KG1 (cell line): ENCODE measurements at places on chromosomes 12 and 14.
A peak's percentile ranks its signal among the peaks of the same experiment; 100 is the strongest.

DNA sequence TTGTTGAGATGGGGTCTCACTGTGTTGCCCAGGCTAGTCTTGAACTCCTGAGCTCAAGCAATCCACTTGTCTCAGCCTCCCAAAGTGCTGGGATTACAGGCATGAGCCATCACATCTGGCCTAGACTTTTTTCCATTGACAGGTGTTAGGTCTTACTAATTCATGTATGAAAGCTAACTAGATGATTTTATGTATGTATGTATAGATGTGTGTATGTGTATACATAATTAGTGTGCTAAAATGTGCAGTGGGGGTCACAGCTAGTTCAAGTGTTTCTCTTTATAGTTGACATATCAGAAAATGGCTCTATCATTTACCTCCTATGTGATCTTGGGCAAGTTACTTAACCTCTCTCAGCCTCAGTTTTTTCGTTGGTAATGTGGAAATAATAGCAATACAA lies 23.5 kb downstream of the UNC79 start:
- no peak for DNase-seq

- no peak for DNase-seq
These were observed 22.1 kb downstream of the EIF5 start for GRCh38 chr14:103356024-103356682.

- no peak for DNase-seq
These were observed 2.0 kb downstream of the NFKBIA start for GRCh38 chr14:35402323-35403113.

GRCh38 chr12:127964717-127965116 lies 302.3 kb upstream of the TMEM132C start:
- DNase-seq: no peak

DNA sequence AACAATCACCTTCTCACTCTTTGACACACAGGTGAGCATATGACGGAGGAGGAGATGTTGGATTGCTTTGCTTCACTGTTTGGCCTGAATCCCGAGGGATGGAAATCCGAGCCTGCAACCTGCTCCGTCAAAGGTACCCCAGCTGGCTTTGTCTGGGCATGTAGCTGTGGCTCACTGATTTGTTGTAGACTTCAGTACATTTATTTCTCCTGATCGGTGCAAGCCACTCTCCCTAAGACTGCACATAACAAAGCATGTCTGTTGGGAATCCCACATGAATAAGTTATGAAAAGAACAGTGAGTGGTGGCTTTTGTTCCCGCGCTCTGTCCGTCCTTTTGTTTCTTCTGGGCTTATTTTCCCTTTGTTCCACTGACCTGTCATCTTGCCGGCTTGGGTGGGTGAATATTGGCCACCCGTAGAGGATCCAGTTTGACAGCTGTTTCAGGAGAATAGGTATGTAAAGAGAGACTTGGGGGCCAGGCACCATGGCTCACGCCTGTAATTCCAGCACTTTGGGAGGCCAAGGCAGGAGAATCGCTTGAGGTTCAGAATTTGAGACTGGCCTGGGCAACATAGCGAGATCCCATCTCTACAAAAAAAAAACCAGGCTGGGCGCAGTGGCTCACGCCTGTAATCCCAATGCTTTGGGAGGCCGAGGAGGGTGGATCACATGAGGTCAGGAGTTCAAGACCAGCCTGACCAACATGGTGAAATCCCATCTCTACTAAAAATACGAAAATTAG lies 20.0 kb upstream of the BCL7A start:
- no peak for DNase-seq

- peak; percentile 6 for DNase-seq
These were observed 629 bp downstream of the PRDM4 start for GRCh38 chr12:107760207-107760808.

GRCh38 chr12:57620245-57620935 lies 9.2 kb downstream of the ARHGEF25 start:
- no peak for DNase-seq

GRCh38 chr12:78208092-78208491 lies 377.4 kb downstream of the NAV3 start:
- no peak for DNase-seq

GRCh38 chr14:50725761-50726160 lies 57.7 kb upstream of the SAV1 start:
- DNase-seq: no peak

- DNase-seq: no peak
These were observed 9.3 kb upstream of the TMEM106C start for GRCh38 chr12:47954058-47954457.

DNA sequence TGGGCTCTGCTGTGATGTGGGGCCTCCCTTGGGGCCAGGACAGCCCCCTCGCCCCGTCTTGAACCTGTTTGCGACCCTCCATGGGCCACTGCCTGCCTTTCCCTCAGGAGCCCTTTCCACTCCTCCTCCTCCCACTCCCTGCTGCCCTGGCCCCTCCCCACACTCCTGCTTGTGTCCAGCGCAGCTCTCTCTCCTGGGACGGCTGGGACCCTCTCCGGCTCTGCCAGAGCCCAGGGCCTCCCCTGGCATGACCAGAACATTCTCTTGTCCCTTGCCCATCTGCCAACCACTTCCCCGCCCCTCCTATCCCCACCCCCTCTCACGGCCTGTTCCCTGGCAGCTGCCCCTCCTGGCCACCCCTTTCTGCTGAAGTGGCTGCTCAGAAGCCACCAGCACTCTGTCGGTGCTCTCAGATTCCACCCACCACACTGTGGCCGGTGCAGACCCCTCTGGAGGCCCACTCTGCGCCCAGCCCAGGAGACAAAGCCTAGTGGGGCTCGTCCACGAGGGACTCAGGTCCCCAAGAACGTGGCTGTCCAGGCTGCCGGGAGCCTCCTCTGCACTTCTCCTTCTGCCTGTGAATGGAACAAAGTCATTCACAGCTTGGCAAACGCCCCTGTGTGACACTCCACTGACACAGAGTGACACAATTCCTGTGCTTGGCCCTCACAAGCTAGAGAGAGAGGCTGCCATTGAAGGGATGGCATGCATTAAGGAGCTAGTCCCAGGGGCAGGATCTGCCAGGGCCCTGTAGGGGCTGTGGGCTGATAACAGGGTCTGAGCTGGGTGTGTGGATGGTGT lies 1.4 kb downstream of the ASPG start:
- DNase-seq: no peak

- no peak for DNase-seq
These were observed 93.3 kb downstream of the ATP23 start for GRCh38 chr12:58034712-58035111.

GRCh38 chr12:89162589-89163261 lies 189.6 kb downstream of the DUSP6 start:
- DNase-seq: peak; percentile 88

DNA sequence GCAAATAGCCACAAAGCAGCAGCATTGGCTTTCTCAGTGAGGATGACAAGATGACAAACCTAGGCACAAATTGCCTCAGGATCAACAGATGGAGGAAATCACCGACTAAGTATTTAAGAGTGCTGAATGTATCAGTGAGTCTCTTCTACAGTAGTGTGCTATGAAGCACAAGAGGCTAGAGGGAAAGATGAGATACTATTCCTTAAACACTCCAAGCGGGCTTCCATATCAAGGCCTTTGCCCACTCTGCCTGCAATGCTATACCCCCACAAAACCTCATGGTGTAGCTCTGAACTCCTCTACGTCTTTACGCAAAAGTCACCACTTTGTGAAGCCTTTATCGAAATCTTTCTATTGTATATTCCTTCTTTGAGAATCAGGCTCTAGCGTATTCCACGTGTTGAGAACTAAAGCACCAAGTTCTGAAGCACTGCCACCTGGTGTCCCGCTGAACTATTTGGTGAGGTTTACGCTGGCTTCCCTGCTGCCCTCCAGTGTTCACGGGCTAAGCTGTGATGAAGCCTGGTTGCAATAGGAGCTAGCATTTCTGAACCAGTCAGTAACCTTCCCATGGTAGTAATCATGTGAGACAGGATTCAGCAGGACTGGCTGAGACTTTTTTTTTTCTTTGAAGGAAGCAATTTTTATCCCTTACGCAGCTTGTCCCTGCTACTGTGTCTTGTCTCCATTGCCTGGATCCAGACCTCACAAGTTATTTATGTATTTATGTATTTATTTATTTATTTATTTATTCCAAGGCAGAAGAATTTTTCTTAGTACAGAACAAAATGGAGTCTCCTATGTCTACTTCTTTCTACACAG lies 426.5 kb upstream of the OR4E1 start:
- DNase-seq: peak; percentile 64

- no peak for DNase-seq
These were observed 58.1 kb upstream of the DIO2 start for GRCh38 chr14:80269353-80269925.

GRCh38 chr12:68114606-68115005 lies 44.9 kb downstream of the IFNG start:
- DNase-seq: no peak

DNA sequence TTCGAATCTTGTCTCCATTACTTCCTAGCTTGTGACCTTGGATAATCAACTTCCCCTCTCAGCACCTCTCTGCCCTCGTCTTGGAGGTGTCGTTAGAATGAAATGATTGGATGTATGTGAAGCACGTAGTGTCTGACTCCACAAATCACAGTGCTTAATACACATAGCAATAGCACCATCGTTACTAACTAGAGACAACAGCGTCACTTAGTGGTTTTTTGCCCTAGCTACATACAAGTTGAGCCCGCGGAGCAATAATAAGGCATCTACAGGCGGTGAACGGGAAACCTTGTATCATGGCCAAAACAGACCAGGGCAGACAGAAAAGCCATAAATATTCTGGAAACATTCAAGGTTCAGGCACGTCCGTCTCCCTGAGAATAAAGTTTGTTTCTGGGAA lies 154.9 kb downstream of the ASCL4 start:
- DNase-seq: no peak

DNA sequence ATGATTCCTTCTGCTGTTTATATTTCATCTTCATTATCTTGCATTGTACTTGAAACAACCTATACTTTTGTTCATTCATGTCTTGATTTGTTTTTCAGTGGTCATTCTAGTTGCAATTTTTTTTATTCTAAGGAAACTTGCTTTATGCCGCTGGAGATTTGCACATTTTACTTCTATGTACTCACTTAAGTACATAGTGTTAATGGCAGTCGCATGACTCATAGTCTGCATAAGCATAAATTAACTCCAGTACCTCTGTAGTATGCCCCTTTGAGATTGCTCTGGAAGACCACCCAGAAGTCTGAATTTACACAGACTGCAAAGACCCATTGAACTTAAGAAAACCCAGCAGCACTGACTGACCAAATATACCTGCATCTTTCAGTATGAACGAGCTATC lies 77.0 kb downstream of the MSRB3 start:
- DNase-seq: no peak

- no peak for DNase-seq
These were observed 3.7 kb downstream of the ABHD12B start for GRCh38 chr14:50875359-50876070.

DNA sequence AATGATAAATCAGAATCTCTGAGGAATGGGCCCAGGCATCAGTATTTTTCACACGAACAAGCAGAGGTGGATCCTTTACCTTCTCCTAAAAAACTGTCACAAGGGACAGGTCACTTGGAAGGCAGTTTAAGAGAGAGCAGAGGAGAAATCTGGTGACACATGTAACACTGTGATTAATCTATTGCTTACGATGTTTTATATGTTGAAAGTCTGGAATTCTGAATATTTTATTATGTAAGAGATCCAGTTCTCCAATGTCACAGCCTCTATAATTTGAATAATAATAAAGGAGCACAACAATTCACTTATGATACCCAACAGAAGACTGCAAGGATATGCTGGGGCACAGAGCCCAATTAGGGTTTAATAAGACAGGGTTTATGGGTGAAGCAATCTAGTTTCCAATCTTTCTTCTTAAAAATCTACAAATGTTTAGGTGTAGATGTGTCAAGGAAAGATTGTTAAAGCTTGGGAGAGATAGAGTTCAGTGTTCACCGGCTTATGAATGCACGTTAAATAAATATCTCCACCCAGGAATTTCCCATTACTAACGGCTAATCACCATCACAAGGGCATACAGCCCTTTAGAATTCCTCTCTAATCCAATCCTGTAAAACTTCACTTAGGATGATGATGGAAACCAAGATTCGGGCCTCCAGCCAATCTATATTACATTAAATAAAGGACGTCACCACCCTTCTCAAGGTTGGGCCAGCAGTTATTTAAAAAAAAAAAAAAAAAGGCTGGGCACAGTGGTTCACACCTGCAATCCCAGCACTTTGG lies 23.4 kb downstream of the DUSP16 start:
- DNase-seq: no peak

- DNase-seq: no peak
These were observed 894.0 kb downstream of the NRXN3 start for GRCh38 chr14:79064214-79064613.

DNA sequence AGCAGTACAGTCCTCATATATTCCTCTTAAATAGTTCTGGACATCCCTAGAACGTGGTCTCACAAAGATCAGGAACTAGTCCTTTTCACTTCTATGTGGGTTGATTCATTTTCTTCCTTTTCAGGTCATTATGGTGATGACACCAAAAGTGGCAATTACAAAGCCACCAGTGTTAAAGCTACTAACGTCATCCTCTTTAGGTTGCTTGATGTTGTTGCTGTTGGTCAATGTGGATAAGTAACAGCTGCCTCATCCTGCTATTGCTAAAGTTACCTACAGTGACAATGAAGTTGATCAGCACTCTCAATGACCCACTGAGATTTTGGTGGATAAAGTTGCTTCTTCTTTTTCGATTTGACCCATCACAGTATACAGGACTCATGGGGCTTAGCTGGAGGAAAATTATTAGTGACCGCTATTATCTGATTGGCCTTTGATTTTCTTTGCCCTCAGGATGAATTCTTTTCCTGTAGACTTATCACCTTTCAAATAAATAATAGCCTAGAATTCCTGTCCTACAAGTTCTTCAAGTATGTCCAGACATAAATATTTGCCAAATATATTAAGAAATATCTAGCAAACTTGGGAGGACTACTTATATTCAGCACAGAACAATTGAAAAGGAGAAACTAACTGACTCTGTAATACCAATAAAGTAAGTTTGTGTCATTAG lies 54.0 kb upstream of the ATP2B1 start:
- DNase-seq: no peak

GRCh38 chr14:28780843-28781820 lies 14.5 kb downstream of the FOXG1 start:
- no peak for DNase-seq

DNA sequence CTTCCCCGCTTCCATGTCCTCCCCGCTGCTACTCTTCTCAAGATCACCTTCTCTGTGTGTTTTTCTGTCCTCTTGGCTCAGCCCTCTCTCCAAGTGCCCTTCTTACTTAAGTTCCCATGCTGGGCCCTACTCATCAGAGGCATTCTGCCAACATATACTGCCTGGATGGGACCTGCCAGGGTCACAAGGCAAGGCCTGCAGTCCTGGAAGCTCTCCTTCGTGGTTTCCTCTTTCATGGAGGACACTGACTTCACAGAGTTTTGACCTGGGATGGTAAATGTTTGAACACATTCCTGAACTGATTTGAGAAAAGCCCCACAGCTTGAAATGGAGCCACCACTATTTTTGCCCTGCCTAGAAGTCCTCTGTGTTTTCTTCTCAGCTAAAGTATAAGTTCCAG lies 140.9 kb downstream of the TMEM30B start:
- DNase-seq: no peak

GRCh38 chr12:91781114-91781513 lies 364.5 kb downstream of the BTG1 start:
- DNase-seq: no peak
